ENCODE measurements at places on chromosomes 12 and 14.

- DNase-seq: no peak
These were observed 16.5 kb upstream of the DYRK2 start for GRCh38 chr12:67632005-67632404.

GRCh38 chr14:68089146-68089731 lies 269.7 kb downstream of the RAD51B start:
- DNase-seq: peak; percentile 61

- no peak for DNase-seq
These were observed 98.1 kb upstream of the MAX start for GRCh38 chr14:65200454-65200853.

DNA sequence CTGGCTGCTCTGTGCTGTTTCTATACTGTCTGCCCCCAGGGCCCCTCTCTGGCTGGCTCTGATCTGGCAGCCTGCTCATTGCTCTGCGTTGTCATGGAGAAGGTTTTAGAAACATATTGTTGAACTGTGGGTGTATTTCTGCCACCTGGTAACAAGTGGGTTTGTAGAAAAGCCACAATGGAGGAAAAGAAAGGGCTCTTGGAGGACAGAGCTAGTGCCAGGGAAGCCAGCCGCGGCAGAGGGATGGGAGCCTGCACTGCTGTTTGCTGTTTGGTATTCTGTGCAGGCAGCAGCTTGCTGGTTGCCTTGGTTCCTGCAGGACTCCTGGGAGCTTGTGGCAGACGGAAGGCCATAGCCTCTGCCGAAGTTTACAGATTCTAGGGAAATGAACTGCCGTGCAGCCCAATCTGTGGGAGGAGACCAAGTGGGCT lies 15.1 kb downstream of the CCDC177 start:
- no peak for DNase-seq
